ENCODE measurements at places on chromosomes 16 and 17. TPM values are rescaled to one million over a fixed set of nuclear protein-coding genes. Genes with fewer than 3 reads are reported as not detected.

- no peak overlapping the region for H3K4me3 ChIP-seq
- H3K4me1 ChIP-seq, result no peaks in the 10 kb centered on the region
- no peaks in the 10 kb centered on the region for H3K36me3 ChIP-seq
- no peak for DNase-seq
These were observed 9.4 kb downstream of the TMEM92 start for GRCh38 chr17:50283714-50284113.

DNA sequence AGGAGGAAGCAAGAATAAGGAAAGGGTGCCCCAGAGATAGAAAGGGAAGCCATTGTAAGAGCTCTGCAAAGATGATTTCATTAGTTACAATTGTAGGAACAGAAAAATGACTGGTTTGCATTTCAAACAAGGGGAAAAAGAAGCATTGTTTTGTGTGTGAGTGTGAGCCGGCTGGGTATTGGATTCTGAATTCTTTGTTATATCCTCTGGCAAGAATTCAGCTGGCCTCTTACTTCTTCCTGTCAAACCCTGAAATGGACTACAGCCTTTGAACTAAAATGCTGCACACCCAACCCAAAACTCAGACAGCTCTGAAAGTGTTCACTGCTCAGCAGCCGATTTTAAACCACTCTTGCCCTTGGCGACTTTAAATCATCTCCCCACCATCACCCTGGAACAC, 461.3 kb downstream of the PMP22 start:
- H3K4me1 ChIP-seq, result no peaks in the 10 kb centered on the region
- no peak overlapping the region for H3K4me3 ChIP-seq
- H3K27ac ChIP-seq, result no peak overlapping the region
- no peak for DNase-seq

GRCh38 chr16:4525069-4525468, 13.5 kb downstream of the CDIP1 start:
- no peak for DNase-seq
- peaks cover 16% of the 10 kb centered on the region for H3K4me1 ChIP-seq
- no peak overlapping the region for H3K27ac ChIP-seq
- no peaks in the 10 kb centered on the region for H3K27me3 ChIP-seq

Gene PDIA2
- total RNA-seq, result 0.14 TPM

Gene RABEP2
- 12.6 TPM for total RNA-seq

Gene DPEP1
- total RNA-seq, result 1.7 TPM

Gene RND2
- total RNA-seq, result 0.42 TPM
